ENCODE measurements at places on chromosomes 2 and 18.

DNA sequence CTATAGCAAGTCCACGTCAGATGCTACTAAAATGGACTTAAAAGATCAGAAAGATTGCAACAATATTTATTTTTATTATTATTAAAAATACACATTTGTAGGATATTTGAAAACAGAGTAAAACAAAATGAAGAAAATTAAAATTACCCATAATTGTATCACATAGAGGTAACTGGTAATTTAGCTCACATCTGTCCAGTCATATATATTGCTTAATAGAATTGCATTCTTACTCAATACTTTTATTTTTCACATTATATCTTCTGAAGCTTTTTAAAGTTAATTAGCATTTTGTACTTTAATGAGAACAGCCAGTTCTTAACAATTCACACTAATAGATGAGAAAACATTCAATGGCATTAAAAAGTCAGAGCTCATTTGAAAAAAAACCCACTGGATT is 11.5 kb upstream of the RNF144A start:
- DNase-seq, result no peak

DNA sequence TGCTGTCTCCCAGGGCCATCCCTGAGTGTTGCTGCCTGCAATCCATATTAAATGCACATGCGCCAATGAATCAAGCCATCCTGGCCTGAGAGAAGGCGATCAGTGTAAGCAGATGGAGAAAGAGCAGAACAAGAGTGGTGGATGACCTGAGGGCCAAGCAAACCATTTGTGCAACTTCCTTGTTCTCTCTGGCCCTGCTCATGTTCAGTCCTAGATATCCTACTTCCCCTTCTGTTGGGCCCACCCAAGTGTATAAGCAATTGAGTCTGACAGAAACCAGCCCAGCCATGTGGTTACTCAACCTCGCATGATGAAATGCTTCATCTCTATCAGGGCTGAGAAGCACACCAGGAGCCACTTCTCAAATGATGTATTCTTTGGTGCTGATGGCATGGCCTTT is 383.1 kb upstream of the ID2 start:
- DNase-seq, result no peak

GRCh38 chr2:147511491-147511948 is 333.3 kb upstream of the ACVR2A start:
- DNase-seq, result no peak

- no peak for DNase-seq
Measured at GRCh38 chr2:232533944-232534710, 5.4 kb upstream of the CHRNG start.

- DNase-seq, result no peak
Measured at GRCh38 chr2:239602290-239603282, 201.8 kb upstream of the HDAC4 start.

- no peak for DNase-seq
Measured at GRCh38 chr2:17821535-17822444, 5.5 kb downstream of the MSGN1 start.

- no peak for DNase-seq
Measured at GRCh38 chr18:48990481-48991318, 39.9 kb upstream of the SMAD7 start.

All from activated gamma-delta T cell treated with anti-CD3 and anti-CD28 coated beads, Interleukin-2, amount 50 U/mL, for 16 hours (primary cell).